ENCODE measurements at places on chromosomes 1 and 21.

GRCh38 chr1:159944623-159945455 lies 574 bp downstream of the IGSF9 start:
- DNase-seq = no peak

DNA sequence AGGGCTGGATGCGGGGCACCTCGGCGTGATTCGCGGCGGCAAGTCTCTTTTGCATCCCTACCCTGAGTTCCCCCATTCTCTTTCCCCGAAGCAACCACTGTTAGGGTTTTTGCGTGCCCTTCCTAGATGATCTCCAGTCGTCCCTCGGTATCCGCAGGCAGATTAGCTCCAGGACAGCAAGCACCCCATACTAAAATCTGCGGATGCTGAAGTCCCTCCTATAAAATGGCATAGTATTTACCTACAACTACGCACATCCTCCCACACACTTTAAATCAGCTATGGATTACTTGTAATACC lies 22.8 kb upstream of the CFAP126 start:
- DNase-seq = no peak

GRCh38 chr1:30129421-30130055 lies 593.8 kb downstream of the MATN1 start:
- DNase-seq = no peak

- no peak for DNase-seq
Measured at GRCh38 chr1:211378844-211379243, 52.2 kb downstream of the TRAF5 start.

GRCh38 chr21:44420416-44421205 lies 34.7 kb upstream of the LRRC3 start:
- no peak for DNase-seq

DNA sequence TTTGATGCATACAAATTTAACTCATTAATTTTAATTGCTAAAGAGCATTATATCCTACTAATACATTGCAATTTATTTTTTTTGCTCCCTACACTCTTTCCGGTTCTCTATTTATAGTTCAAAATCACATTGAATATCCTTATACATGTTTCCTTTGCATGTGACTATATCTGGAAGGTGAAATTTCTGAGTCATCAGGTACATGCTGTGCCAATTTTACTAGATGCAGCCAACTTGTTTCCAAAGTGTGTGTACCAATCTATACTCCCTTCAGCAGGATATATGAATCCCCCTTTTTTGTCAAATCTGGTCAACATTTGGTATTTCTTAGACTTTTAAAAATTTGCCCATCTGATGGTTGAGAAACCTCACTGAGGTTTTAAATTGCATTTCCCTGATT lies 602.9 kb upstream of the CAMK1G start:
- DNase-seq = no peak

- no peak for DNase-seq
Measured at GRCh38 chr1:209643285-209644020, 8.8 kb downstream of the LAMB3 start.

Data from activated CD4-positive, alpha-beta T cell treated with anti-CD3 and anti-CD28 coated beads, Interleukin-2, amount 50 U/mL, for 1 hour (primary cell).